ENCODE measurements at places on chromosomes 2 and 18.
A peak's percentile ranks its signal among the peaks of the same experiment; 100 is the strongest.

DNA sequence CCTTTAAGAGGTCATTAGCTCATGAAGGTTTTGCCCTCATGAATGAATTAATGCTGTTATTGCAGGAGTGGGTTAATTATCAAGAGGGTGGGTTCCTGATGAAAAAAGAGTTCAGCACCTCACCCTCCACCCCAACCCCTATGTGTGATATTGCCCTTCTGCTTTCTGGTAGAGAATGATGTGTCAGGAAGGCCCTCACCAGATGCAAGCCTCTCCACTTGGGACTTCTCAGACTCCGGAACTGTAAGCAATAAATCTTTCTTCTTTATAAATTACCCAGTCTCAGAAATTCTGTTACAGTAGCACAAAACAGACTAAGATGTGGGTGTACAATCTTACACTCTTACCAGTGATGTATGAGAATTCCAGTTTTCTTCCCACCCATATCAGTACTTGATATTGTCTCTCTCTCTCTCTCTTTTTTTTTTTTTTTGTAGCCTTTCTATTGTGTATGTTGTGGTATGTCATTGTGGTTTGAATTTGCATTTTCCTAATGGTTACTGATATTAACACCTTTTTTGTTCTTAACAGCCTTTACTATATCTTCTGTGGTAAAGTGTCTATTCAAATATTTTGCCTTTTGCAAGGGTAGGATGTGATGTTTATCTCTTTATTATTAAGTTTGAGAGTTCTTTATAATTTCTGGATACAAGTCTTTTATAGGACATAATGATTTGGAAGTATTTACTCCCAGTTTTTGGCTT, 10.4 kb upstream of the MAP2 start:
- DNase-seq, result no peak
- H3K4me1 ChIP-seq, result no peaks in the 10 kb centered on the region
- no peaks in the 10 kb centered on the region for H3K36me3 ChIP-seq

DNA sequence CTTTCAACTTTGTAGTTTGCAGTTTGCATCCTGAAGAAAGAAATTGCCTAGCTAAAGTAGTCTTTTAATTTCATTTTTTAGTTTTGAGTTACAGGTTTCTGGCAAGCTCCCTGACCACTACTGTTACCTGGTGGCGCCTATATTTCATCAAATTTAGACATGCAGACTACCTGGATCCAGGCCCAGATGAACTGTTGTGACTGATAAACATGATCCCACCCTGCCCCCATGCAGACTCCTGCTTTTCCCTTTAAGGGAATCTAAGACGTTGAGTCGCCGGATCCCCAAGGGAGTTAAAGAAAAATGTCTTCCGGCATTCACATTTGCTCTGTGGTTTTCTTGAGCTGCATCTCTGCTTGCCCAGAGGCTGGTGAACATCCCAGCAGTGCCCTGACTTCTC, 22.2 kb downstream of the METAP1D start:
- H3K27ac ChIP-seq, result peak overlapping the region; percentile 86
- H3K4me3 ChIP-seq, result peak overlapping the region; percentile 63
- H3K27me3 ChIP-seq, result no peaks in the 10 kb centered on the region
- H3K4me1 ChIP-seq, result peaks cover 37% of the 10 kb centered on the region
- H3K36me3 ChIP-seq, result peaks cover 10% of the 10 kb centered on the region

DNA sequence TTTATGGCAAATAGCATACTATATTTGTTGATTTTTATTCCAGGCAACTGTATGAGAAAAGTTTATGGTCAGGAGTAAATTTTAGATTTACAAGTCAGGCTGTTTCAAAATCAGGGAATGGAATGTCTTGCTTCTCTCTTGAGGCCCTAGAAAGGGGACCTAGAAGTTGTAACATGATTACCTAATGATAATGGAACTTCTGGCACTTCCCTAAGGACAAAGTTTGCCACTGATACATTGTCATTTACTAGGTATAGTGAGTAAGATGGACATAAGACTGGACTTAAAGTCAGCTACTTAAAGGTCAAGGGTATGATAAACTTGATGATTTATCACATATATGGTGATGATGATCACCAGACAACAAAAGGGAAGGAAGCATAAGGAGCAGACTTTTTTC, 103.3 kb upstream of the VRK2 start:
- DNase-seq, result no peak
- no peaks in the 10 kb centered on the region for H3K27me3 ChIP-seq
- H3K27ac ChIP-seq, result no peak overlapping the region
- H3K4me1 ChIP-seq, result no peaks in the 10 kb centered on the region
- no peak overlapping the region for H3K4me3 ChIP-seq
- H3K36me3 ChIP-seq, result no peaks in the 10 kb centered on the region

DNA sequence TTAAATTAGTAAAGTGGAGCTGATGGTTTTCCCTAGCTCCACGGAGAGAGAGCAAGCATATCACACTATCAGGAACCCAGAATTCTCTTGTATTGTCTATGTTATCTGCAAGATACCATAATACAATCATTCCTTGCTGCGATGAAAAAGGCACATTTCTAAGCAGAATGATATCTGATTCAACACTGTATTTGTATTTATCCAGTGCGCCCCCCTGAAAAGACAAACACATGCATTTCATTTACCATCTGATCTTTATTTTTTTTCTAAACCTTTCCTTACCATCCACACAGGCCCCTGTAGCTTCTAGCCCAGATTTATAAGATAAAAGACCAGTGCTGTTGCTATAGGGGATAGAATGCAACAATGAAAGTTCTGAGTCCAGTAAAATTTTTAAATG, 420.6 kb downstream of the TDRD15 start:
- no peak overlapping the region for H3K4me3 ChIP-seq
- H3K36me3 ChIP-seq, result no peaks in the 10 kb centered on the region
- no peak for DNase-seq
- H3K4me1 ChIP-seq, result no peaks in the 10 kb centered on the region

DNA sequence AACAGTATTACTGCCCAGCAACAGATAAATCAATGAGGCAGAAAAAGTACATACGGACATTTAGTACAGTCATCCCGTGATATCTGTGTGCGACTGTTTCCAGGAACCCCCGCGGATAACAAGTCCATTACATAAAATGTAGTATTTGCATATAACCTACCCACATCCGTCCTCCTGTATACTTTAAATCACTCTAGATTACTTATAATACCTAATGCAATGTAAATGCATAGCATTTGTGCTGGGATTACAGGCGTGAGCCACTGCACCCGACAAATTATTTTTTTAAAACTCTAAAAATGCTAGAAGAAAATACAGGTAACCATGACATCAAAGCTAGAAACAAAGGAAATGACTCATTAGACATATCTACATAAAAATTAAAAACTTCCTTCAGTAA, 91.6 kb downstream of the FAM161A start:
- peaks cover 17% of the 10 kb centered on the region for H3K4me1 ChIP-seq
- H3K36me3 ChIP-seq, result peaks cover 12% of the 10 kb centered on the region
- H3K4me3 ChIP-seq, result peak overlapping the region; percentile 95
- H3K27ac ChIP-seq, result no peak overlapping the region

GRCh38 chr18:42068030-42068429, 113.0 kb downstream of the PIK3C3 start:
- peaks cover 14% of the 10 kb centered on the region for H3K4me1 ChIP-seq
- H3K36me3 ChIP-seq, result peaks cover 72% of the 10 kb centered on the region
- H3K4me3 ChIP-seq, result no peak overlapping the region
- no peak overlapping the region for H3K27ac ChIP-seq

DNA sequence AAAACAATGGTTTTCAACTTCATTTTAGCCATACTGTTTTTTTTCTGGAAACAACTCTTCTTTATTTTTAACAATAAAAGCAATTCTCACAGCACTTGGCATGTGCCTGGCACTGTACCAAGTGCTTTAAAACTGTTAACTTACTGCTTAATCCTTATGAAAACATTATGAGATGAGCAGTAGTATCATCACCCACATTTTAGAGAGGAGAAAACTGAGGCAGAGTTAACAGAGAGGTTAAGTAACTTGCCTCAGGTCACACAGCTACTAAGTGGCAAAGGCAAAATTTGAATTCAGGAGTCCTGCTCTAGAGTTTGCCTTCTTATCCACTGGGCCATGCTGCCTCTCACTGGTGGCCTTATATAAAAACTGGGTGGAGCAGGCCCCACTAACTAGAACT, 23.2 kb downstream of the CTIF start:
- no peaks in the 10 kb centered on the region for H3K27me3 ChIP-seq
- H3K4me3 ChIP-seq, result no peak overlapping the region
- DNase-seq, result no peak
- H3K4me1 ChIP-seq, result peaks cover 29% of the 10 kb centered on the region
- H3K27ac ChIP-seq, result no peak overlapping the region

GRCh38 chr2:14790041-14790640, 157.6 kb downstream of the LRATD1 start:
- H3K27me3 ChIP-seq, result no peaks in the 10 kb centered on the region
- DNase-seq, result no peak
- H3K27ac ChIP-seq, result no peak overlapping the region
- peaks cover 4% of the 10 kb centered on the region for H3K36me3 ChIP-seq
- H3K4me1 ChIP-seq, result no peaks in the 10 kb centered on the region

- H3K27me3 ChIP-seq, result peaks cover 11% of the 10 kb centered on the region
- no peak overlapping the region for H3K27ac ChIP-seq
- no peak for DNase-seq
- H3K4me3 ChIP-seq, result no peak overlapping the region
- H3K36me3 ChIP-seq, result no peaks in the 10 kb centered on the region
These were observed 17.5 kb upstream of the RAB31 start for GRCh38 chr18:9690418-9691188.

- H3K27ac ChIP-seq, result no peak overlapping the region
- peaks cover 1% of the 10 kb centered on the region for H3K27me3 ChIP-seq
- no peak for DNase-seq
- H3K4me1 ChIP-seq, result peaks cover 43% of the 10 kb centered on the region
These were observed 241.7 kb downstream of the ATAD2B start for GRCh38 chr2:23685181-23685580.

- peaks cover 9% of the 10 kb centered on the region for H3K27me3 ChIP-seq
- peak overlapping the region; percentile 50 for H3K27ac ChIP-seq
- H3K4me1 ChIP-seq, result peaks cover 62% of the 10 kb centered on the region
- no peak overlapping the region for H3K4me3 ChIP-seq
- DNase-seq, result no peak
These were observed 84.0 kb downstream of the DDX1 start for GRCh38 chr2:15675456-15676195.

DNA sequence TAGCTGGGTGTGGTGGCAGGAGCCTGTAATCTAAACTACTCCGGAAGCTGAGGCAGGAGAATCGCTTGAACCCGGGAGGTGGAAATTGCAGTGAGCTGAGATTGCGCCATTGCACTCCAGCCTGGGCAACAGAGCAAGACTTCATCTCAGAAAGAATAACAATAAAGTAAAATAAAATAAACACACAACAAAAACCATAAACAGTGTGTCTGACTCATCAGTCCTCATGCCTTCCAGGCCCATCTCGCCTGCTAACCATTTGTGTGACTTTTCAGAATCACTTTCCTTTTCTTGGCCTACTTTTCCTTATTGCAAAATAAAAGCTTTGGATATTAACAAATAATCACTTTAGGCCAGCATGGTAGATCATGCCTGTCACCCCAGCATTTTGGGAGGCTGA, 42.0 kb upstream of the ASXL2 start:
- H3K4me3 ChIP-seq, result no peak overlapping the region
- no peak for DNase-seq
- peaks cover 9% of the 10 kb centered on the region for H3K4me1 ChIP-seq
- peaks cover 8% of the 10 kb centered on the region for H3K27me3 ChIP-seq
- no peak overlapping the region for H3K27ac ChIP-seq

DNA sequence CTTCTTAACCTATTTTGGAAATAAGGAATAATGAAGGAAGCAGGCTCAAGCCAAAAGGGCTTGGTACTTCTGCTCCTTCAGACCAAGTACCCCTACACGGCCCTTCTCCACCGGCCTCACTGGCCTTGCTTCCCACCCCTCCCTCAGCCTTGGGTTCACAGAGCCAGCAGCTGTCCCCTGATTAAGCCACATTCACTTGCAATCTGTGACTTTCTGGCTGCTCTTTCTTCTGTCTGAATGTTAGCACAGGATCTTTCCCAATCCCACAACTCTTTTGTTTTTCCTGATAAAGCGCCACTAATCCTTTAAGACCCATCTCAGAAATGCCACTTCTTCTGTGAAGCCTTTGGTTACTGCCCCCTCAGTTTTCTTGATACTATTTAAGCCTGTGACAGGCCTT, 52.4 kb downstream of the REEP1 start:
- H3K36me3 ChIP-seq, result no peaks in the 10 kb centered on the region
- peaks cover 39% of the 10 kb centered on the region for H3K4me1 ChIP-seq
- no peak overlapping the region for H3K4me3 ChIP-seq
- H3K27ac ChIP-seq, result no peak overlapping the region
- H3K27me3 ChIP-seq, result peaks cover 13% of the 10 kb centered on the region

DNA sequence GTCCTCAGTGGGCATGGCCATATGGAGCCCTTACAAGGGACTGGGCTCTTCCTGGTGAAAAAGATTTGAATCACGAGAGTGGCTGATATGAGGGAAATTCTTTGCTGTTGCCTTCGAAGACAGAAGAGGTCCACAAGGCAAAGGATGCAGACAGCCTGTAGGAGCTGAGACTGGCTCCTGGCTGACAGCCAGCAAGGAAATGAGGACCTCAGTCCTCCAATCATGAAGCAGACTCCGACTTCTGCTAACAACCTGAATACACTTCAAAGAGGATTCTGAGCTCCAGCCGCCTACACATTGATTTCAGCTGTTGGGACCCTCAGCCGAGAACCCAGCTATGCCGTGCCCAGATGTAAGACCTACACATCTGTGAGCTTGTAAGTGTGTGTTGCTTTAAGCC, 3.0 kb upstream of the ST8SIA5 start:
- H3K27ac ChIP-seq, result no peak overlapping the region
- DNase-seq, result no peak
- H3K4me1 ChIP-seq, result peaks cover 22% of the 10 kb centered on the region
- no peaks in the 10 kb centered on the region for H3K36me3 ChIP-seq
- H3K4me3 ChIP-seq, result peak overlapping the region; percentile 23

DNA sequence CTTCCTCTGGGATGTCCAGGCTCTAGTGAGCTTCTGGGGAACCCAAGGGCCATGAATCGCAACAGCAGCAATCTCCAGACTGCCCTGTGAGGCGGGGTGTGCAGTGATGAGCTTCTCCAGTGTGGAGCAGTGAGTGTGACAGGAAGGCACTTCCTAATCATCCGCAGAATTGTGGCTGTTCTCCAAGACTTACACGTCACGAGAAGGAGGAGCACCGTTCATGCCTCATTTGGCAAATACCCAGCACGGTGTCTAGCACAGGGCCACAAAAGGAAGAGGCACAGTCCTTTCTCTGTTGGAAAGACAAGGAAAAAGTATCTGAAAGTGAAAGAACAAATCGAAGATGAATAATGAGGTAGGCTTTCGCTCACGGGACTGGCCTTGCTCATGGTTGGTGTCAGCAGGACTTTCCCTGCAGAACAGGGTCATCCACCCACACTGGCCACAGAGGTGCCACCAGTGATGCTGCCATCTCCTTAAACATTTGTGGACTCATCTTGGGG, 125.1 kb upstream of the HAAO start:
- H3K36me3 ChIP-seq, result no peaks in the 10 kb centered on the region
- peak overlapping the region; percentile 61 for H3K27ac ChIP-seq
- peaks cover 3% of the 10 kb centered on the region for H3K27me3 ChIP-seq
- H3K4me3 ChIP-seq, result no peak overlapping the region

GRCh38 chr18:11323359-11323819, 174.0 kb upstream of the PIEZO2 start:
- no peak overlapping the region for H3K4me3 ChIP-seq
- H3K4me1 ChIP-seq, result no peaks in the 10 kb centered on the region
- DNase-seq, result no peak
- H3K27ac ChIP-seq, result no peak overlapping the region
- H3K27me3 ChIP-seq, result peaks cover 10% of the 10 kb centered on the region
- no peaks in the 10 kb centered on the region for H3K36me3 ChIP-seq

GRCh38 chr18:13003466-13003896, 12.3 kb downstream of the CEP192 start:
- peaks cover 6% of the 10 kb centered on the region for H3K36me3 ChIP-seq
- no peak overlapping the region for H3K4me3 ChIP-seq
- no peaks in the 10 kb centered on the region for H3K27me3 ChIP-seq
- H3K27ac ChIP-seq, result no peak overlapping the region
- H3K4me1 ChIP-seq, result no peaks in the 10 kb centered on the region
